ENCODE measurements at places on chromosomes 7 and 10. TPM values are rescaled to one million over a fixed set of nuclear protein-coding genes. Genes with fewer than 3 reads are reported as not detected.

The STAG3 gene
- 0.23 TPM for total RNA-seq

The GALNT17 gene
- not detected for total RNA-seq

The AKR1E2 gene
- total RNA-seq = not detected

The FASTK gene
- total RNA-seq = 86.5 TPM

The ABCA13 gene
- 1.7 TPM for total RNA-seq

The GRID1 gene
- total RNA-seq = 5.4 TPM

The ELN gene
- not detected for total RNA-seq

The CPVL gene
- 0.50 TPM for total RNA-seq

The TRIM50 gene
- not detected for total RNA-seq

The PRSS37 gene
- not detected for total RNA-seq

The MYOF gene
- 85.0 TPM for total RNA-seq

The HECW1 gene
- 2.5 TPM for total RNA-seq
